Stimulated activated CD4-positive, alpha-beta T cell treated with anti-CD3 and anti-CD28 coated beads, Interleukin-15, amount 100 ng/mL, for 1 hour (primary cell): ENCODE measurements at places on chromosomes 1 and 21.
A peak's percentile ranks its signal among the peaks of the same experiment; 100 is the strongest.

DNA sequence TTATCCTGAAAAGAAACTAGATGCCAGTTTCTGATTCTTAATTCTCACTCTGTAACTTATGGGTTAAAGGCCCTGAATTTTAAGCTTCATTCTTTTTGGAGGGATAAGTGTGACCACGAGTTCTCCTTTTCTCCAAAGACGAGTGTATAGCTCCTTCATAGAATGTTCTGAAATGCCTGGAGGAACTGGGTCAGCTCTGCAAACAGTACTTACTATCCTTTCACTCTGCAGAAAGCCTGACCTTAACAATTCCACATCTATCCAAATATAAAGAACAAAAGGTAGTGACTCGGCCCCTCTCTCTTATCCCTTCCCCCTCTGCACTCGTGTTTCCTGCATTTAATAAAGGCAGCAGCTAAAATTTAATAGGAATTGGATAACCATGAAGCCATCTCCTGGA lies 150.5 kb downstream of the LYPLAL1 start:
- no peak for DNase-seq

DNA sequence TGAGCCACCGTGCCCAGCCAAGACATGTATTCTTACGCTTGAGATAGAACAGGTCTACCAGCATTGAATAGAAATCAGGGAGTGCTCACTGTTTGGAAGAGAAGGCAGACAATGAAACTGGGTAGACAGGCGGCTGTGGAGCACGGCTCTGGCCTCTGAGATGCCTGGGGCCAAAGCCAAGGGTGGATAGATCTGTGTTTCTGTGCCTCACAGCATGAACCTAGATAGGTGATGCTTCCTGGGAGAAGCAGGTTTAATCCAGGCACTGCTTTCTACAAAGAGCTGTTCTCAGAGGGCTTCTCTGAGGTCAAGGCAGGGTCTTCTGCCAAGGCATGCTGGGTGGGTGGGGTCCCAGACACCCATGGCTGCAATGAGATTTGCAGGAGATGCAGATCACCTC lies 24.6 kb upstream of the PRSS38 start:
- no peak for DNase-seq

DNA sequence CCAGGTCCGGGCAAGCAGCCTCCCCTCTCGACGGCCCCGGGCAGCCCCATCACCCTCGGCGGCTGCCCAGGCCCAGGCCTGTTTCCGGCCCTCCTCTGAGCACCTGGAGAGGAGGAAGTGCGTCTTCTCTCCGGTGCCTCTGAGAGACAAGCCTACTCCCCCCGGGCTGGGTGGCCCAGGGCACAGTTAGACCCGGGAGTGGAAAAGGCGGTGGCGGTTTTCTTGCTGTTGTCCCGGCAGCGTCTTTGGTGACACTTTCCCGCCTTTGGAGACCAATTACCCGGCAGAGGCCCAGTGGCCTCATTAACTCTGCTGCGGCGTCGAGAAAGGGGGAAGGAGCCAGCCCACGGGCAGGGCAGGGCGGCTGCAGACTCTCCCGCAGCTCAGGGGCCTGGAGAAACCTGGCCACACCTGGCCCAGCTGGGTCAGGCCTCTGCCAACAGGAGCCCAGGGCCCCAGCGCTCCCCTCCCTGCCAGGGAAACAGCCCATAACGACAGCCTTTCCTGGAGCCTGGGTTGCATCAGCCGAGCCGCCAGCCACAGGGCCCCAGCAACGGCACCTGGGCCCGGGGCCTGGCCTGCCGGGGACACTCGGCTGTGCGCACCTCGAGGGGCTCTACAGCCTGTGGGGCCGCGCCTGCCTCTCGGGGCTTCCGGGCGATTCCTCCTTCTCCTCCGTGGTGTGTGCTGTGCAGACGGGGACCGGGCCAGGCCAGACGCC lies 28.4 kb upstream of the C1orf159 start:
- peak; percentile 24 for DNase-seq

DNA sequence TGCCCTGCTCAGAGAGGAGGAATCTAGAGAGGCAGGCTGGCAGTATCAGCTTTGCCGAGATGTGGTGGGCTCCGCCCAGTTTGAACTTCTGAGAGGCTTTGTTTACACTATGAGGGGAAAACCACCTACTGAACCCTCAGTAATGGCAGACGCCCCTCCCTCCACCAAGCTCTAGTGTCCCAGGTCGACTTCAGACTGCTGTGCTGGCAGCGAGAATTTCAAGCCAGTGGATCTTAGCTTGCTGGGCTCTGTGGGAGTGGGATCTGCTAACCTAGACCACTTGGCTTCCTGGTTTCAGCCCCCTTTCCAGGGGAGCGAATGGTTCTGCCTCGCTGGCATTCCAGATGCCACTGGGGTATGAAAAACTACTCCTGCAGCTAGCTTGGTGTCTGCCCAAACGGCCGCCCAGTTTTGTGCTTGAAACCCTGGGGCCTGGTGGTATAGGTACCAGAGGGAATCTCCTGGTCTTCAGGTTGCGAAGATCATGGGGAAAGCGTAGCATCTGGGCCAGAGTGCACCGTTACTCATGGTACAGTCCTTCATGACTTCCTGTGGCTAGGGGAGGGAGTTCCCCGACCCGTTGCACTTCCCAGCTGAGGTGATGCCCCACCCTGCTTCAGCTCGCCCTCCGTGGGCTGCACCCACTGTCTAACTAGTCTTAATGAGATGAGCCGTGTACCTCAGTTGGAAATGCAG lies 43.6 kb downstream of the C21orf91 start:
- peak; percentile 34 for DNase-seq

DNA sequence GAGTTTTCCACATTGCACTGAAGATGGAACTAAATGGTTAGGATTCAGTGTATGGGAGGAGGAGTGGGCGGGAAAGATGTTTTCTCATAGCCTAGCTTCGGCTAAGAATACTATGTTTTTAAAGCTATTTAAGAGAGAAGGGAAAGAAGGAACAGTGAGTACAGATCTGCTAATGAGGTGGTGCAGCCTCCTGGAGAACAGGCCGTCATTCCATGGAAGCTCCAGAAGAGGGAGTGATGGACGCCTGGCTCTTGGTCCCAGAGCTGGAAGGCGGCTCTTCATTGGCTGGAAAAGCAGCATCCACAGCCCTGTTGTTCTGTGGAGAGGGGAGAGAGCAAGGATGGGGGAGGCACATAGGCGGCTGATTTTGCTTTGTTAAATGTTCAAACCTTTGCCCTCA lies 6.9 kb downstream of the CAMK1G start:
- DNase-seq, result no peak

- DNase-seq, result no peak
These were observed 73.8 kb upstream of the ZNF678 start for GRCh38 chr1:227489572-227489971.

- no peak for DNase-seq
These were observed 95.3 kb downstream of the HIVEP3 start for GRCh38 chr1:41823471-41823870.

DNA sequence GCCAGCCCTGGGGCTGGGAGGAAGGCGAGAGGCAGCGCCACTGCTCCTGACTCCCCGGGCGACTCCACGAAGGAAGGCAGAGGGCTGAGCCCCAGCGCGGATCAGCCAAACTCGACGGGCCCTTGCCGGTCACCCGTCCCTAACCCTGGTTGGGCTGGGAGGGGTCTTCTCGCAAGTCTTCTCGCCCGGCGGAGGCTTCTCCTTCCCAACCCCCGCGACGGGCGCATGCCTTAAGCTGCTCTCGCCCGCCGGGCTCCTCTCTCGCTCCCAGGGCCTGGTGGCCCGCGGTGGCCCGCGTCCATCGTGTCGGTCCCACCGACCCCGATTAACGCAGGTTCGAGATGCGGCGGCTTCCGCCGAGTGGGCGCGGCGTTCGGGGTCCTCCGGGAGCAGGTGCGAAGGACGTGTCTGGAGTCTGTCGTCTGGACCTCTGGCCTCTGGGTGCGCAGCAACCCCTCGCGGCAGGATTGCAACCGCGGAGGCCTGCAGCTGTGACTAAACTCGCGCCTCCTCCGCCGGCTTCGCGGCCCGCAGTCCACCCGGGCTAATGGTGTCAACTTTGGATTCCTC lies 29.0 kb upstream of the PPM1J start:
- no peak for DNase-seq

DNA sequence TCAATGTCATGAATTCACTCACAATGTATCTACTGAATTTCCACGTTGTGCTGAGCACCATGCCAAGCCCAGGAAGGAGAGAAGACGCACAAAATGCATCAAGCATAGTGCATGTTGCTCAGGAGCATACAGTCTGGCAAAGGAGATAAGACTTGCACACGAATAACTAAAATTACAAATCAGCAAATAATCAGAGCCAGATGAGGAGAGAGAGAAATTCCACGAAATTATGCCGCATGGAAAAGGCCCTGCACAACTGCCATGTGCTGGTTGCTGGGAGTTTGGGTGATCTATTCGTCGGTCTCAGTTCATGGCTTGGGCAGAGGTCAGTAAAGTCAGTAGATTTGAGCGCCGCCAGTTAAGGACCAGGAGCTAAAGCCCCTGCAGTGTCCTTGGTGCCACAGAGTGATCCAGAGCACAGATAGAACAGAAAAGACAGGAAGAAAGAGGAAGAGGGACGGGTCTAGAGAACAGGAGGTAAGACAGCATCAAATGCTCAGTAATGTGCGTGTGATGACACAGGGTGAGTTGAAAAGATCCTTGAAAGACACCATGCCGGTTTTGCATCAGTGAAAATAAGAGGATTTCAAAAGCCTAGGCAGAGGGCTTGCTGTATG lies 55.1 kb upstream of the ZNF281 start:
- no peak for DNase-seq

GRCh38 chr1:184297244-184297750 lies 89.5 kb upstream of the C1orf21 start:
- DNase-seq, result no peak

DNA sequence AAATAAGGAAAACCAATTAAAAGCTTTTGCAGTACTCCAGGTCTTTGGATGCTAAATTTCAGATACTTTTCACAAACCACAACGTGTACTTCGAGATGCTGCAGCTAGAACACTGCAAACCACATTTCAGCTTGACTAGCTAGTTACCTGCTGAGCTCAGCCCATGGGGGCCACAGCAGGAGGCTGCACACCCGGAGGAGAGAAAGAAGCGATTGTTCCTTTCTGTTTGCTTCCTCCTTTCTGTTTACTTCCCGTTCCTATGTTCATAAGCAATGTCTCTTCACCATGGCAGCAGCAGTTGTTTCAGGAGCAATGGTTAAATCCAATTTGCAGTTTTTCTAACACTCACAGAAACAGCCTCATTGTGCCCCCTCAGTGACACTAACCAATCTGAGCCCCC lies 225.6 kb upstream of the FGGY start:
- DNase-seq, result no peak

DNA sequence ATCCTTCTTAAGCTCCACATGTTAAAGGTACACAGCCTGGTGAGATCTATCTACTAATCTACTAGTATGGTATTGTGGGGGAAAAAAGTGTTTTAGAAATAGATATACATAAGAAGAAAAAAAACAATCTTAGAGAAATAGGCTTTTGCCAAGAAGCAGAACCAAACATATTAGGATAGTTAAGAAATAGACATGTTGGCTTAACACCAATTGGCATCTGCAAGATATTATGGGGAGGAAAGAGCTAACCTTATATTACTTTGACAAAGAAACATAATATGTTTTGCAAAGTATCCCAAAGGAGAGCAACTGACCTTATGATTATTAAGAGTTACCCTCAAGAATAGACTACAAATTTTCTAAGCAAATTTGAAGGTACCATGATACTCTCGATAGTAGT lies 202.9 kb downstream of the BRINP3 start:
- no peak for DNase-seq

DNA sequence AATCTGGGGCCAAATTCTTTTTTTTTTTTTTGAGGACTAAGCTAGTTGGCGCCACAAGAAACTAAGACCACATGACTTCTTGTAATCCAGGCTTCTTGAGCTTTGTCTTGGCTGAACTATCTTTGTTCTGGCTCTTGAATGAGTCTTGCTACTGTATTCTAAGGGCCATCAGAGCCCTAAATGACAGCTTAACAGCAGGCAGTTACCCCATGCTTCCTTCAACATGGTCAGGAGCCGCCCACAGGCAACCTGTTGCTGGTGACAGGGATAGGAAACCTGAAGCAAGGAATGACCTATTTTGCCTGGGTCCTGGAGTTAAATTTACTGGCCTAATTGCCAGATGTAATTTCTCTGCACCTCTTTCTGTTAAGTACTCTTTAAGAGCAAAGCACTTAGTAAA lies 188.2 kb upstream of the PLXNA2 start:
- DNase-seq, result no peak

- no peak for DNase-seq
These were observed 254.3 kb upstream of the DAB1 start for GRCh38 chr1:57678138-57678537.

- DNase-seq, result no peak
These were observed 459.9 kb upstream of the NFIA start for GRCh38 chr1:60622486-60622885.

DNA sequence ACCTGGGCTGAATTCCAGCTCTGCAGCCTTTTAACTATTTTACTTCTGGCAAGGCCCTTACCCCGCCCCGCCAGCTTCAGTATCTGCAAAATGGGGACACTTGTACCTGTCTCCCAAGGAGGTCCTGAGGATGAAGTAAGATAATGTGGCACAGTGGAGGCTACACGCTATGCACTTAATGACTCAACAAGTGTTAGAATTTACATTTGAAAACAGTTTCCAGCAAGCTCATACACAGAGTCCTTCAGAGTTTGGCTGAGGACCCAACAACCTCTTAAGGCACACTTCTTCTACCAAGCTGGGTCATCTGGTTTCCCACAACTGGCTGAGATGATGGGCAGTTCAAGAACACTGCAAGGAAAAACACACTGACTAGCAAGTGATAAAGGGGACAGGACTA lies 30.2 kb upstream of the SLC22A15 start:
- no peak for DNase-seq

GRCh38 chr1:161730050-161730564 lies 8.8 kb downstream of the FCRLB start:
- no peak for DNase-seq

DNA sequence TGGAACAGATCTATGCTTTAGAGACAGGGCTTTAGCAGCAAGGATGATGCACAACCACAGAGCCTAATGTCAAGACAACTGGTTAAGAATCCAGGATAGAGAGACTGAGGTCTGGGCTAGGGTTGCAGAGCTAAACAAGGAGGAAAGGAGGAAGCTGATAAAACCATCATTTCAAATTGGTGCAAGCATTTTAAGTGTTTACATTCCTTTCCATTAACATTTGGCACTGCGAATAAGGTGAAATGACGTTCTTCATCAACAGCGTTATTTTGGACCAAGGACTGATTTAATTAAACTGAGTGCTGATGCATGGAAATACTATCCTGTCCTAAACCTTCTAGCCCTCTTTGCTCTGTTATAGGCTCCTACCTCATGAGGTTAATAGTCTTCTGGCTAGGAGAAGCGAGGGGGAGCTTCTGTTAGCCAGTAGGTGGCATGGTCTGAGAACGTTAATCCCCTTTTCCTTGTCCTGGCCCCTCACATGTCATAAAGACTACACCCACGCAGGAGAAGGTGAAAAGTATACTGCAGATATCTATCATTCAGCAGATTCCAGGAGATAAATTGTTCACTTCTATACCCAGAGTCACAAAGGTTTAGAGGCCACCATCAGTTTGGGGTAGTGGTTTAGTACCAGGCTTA lies 7.6 kb upstream of the C1orf21 start:
- no peak for DNase-seq

DNA sequence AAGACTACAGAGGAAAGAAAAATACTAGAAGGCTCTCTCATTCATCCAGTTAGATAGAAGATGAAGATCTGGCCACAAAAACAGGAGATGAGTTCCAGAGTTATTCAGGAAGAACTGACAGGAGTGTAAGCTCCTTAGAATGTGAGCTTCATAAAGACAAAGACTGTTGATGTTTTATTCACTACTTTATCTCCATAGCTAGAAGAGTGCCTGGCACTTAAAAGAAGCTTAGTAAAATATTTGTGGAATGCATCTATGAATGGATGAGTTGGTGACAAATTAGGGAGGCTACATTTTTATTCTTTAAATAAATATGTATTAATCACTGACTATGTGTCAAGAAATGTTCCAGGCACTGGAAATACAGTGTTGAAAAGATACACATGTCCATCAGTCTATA lies 13.8 kb downstream of the CLDN17 start:
- no peak for DNase-seq
